Thoracic aorta (tissue), 2 donors: ENCODE measurements at places on chromosomes 2 and 18. TPM values are rescaled to one million over a fixed set of nuclear protein-coding genes. Genes with fewer than 3 reads are reported as not detected.

GALNT14 gene
- 1.6 TPM for total RNA-seq

ANKRD53 gene
- 0.49 TPM for total RNA-seq

DNA sequence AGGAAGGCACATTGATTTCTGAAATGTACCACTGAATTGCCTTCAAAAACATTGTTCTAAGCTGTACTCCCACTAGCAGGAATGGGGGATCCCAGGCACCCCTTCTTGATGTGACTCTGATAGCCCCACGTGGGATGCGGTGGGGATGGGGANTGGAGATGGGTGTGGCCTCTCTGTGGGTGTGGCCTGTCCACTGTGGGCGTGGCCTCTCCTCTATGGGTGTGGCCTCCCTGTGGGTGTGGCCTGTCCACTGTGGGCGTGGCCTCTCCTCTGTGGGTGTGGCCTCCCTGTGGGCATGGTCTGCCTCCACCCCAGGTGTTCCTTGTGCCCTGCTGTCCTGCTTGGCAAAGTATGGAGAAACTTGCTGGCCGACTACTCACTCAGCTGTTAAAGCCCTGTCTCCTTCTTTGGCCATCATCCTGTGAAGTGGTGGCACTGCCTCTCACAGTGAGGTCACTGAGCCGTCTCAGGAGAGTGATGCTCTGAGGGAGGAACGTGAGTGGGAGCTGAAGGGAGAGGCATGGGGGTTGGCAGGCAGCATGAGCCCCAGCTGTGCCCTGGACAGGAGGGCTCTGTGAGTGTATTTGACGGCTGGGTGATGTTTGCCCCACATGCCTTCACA, 6.7 kb upstream of the PARD6G start:
- no peaks in the 10 kb centered on the region for H3K36me3 ChIP-seq
- H3K4me1 ChIP-seq = no peaks in the 10 kb centered on the region
- no peak overlapping the region for H3K4me3 ChIP-seq
- DNase-seq = no peak

DNA sequence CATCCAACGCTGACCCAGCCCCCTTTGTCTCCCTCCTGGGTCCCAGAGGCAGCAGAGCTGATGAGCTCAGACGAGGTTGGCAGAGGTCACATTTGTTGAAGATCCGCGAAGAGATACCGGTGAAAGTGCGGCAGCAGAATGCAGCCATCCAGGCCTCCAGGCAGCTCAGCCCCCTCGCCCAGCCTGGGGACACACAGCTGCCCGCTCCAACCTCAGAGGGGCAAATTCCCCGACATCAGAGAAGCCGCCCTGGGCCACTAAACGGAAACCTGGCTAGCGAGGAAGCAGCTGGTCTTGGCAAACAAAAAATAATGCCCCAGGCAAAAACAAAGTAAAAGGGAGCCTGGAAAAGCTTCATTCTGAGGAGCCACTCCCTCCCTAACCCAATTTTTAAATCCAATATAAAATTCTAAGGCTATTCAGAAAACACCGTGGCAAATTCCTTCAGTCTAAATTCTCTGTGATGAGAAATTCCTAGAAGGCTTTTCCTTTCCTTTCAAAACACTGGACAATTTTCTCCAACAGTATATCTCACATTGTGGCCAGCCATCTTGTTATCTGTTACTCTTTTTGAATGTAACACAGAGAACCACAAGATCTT, 262.4 kb downstream of the SS18 start:
- no peaks in the 10 kb centered on the region for H3K27me3 ChIP-seq
- no peaks in the 10 kb centered on the region for H3K36me3 ChIP-seq
- no peak for DNase-seq
- no peak overlapping the region for H3K27ac ChIP-seq
- H3K4me1 ChIP-seq = peaks cover 12% of the 10 kb centered on the region

GRCh38 chr2:233247744-233248143, 3.7 kb upstream of the ATG16L1 start:
- H3K36me3 ChIP-seq = no peaks in the 10 kb centered on the region
- peaks cover 7% of the 10 kb centered on the region for H3K4me1 ChIP-seq
- no peak overlapping the region for H3K4me3 ChIP-seq
- no peaks in the 10 kb centered on the region for H3K27me3 ChIP-seq
